Upper lobe of right lung (tissue), 1 donor: ENCODE measurements at places on chromosomes 13 and 19. TPM values are rescaled to one million over a fixed set of nuclear protein-coding genes. Genes with fewer than 3 reads are reported as not detected.

SYT3 gene
- total RNA-seq: 2.5 TPM

CEACAM3 gene
- 1.2 TPM for total RNA-seq

ANGPTL8 gene
- not detected for total RNA-seq

FFAR3 gene
- total RNA-seq: not detected

- H3K4me3 ChIP-seq: no peak overlapping the region
- H3K27me3 ChIP-seq: no peaks in the 10 kb centered on the region
- peaks cover 3% of the 10 kb centered on the region for H3K4me1 ChIP-seq
- no peak for DNase-seq
Observed at GRCh38 chr13:102620516-102620915, 23.7 kb downstream of the TPP2 start.

- no peak overlapping the region for H3K4me3 ChIP-seq
- H3K4me1 ChIP-seq: peaks cover 100% of the 10 kb centered on the region
- no peaks in the 10 kb centered on the region for H3K36me3 ChIP-seq
- peak overlapping the region; percentile 65 for H3K27ac ChIP-seq
- no peak for DNase-seq
Observed at GRCh38 chr19:15283141-15283883, 49.0 kb downstream of the BRD4 start.
